ENCODE measurements at places on chromosomes 3 and 15.

DNA sequence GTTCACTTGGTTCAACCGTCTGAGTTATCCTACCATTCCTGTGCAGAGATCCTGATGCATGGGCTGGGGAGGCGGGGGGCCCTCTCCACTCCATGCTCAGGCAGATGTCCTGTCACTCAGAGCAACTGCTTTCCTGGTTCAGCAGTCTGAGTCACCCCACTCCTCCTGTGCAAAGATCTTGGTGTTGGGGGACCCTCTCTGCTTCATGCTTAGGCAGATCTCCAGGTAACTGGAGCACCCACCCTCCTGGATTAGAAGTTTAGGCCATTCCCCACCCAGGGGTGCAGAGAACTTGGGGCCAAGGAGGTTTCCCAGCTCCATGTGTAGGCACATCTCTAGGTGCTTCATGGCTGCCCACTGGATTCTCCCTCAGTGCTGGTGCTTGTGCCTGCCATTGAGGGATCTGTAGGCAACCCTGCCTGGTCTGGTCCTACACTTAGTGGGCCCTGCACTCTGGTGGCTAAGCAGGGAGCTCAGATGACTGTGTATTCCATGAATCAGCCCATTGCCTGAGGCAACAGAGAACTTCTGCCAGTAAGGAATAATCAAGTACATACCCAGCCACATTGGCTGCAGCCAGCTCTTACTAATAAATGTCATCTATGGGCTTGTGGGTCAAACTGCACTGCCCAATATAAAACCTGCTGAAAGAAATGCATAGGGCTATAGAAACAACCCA is 465.4 kb upstream of the THBS1 start:
- no peak for DNase-seq

DNA sequence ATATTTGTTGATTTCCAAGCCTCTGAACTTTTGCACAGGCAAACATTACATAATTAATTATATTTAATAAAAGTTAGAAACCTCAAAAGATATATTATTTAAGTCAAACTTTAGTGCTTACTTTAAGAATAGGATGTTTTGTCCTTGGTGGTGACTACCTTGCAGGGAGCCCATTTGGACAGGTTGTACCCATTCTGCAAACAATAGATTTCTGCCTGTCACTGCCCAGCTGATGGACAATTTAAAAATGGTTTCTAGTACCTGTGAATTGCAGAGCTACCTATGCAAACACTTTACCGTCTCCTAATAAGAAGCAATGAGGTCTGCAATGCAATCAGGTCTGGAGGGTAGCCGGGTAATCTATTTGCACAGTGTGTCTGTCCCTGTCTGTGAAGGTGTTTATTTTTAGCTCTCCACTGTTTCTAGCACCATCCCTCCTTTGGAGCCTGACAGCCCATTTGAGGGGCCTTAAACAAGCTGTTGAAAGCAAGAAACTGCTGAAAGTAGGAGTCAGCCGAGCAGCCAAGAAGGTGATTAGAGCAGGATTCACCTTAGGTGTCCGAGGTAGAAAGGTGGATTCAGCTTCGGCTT is 556.2 kb upstream of the CFAP20DC start:
- no peak for DNase-seq

GRCh38 chr3:124774327-124774718 is 44.1 kb downstream of the UMPS start:
- no peak for DNase-seq

DNA sequence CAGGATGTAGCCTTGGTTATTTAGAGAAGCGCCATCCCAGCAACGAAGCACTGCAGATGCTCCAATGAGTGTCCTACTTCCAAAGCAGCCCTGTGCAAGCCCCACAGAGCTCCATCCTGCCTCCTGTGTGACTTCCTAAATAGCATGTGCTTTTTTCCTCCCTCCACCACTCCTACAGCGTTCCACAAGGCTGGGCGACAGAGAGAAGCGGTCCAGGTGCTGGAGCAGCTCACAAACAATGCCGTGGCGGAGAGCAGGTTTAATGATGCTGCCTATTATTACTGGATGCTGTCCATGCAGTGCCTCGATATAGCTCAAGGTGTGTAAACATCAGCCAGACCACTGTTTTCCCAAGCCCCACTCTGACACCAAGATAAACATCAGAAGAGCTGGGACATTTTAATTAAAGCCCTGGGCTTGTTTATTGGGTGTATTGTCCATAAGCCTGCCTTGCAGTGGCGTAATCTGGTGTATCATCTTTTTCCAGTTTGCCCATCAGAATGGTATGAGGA is 22.2 kb upstream of the RHO start:
- DNase-seq = no peak

DNA sequence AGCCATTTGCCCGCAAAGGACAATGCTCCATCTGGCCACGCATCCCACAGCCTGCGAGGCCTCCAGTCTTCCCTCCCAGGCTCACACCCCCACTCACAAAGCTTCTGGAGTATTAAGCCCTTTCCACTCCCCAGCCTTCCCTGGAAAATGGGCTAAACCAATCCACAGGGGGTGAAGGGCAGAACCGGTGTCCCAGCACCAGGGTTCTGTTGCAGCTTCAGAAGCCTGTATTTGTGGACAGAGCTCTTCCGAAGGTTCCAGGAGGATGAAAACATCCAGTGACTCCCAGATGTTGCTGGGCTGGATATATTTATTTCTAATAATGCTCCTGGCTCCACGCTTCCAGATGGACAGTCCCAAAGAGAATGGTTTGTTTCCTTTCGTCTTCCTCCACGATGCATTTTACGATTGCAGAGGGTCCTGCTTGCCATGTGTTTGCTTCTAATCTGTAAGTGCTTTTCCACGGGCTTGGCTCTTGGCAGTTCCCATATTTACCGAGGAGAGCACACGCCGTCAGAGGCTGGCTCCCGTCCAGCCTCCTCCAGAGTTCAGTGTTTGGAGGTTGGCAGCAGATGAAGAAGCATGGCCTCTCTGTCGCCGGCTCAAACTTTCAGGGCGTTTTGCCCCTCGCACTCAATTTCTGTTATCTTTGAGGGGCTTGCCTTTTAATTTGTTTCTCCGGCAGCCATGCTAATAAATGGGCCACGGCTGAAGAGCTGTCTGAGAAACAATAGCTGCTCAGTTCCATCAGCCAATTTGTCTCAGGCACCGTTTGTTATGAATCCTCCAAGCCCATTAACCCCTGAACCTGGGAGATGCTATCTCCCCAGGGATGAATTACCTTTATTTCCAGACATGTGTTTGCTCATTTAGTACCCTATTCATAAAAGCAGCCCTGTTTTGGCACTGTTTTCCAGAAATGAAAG is 367.9 kb upstream of the PROK2 start:
- no peak for DNase-seq

DNA sequence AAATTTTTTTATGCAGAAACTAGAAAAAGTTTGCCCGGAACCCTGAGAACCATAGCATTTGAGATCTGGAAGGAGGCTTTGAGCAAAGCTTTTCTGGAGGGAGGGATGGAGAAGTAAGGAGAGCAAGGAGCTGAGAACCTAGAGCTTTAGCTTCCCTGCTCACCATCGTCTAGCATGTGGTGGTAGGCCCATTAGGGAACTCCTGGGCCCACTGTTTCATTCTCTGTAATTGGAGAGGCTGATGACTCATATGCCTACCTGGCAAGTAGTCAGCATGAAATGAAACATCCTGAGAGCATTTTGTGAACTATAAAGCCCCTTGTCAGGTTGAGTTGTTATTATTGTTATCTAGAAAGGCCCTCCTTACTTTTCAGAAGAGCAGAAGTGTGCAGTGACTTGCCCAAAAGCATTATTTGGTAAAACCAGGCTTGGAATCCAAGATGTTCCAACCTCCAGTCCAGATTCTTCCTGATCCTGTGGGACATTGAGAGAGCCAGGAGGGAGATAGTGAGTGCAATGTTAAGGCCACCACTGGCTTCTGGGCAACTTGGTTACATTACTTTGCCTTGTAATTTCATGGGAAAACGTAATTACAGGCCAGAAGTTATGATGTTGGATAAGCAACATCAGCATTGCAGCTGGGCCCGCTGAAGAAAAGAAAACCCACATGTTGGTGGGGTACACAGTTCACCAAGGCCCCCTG is 104.5 kb upstream of the BFSP2 start:
- peak; percentile 5 for DNase-seq

- DNase-seq = no peak
Measured at GRCh38 chr3:15977090-15977489, 179.3 kb upstream of the ANKRD28 start.

DNA sequence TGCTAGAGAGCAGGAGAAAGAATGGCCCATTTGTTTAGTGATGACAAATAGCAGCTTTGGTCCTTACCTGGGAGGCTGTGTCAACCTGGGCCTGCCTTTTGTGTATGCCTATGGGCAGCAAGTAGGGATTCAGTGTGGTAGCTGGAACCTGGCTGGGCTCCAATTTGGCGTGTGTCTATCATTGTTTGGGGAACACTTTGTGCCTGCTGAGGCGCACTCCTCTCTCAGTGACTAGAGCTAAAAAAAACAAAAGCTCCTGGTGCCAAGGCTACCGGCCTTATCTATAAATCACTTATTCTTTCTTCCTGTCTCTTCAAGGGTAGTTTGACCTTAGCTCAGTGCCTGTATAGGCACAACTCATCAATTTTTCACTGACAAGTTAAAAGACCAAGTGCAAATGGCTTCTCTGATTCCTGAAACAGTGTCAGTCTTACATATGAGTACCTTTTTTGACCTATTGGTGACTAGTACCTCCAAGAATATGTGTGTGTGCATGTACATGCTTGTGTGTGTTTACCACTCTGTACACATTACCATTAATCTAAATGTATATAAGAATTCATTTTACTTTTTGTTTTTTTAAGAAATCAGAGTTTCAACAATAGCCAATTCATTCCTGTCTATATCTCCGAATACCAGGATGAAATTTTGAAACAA is 54.6 kb downstream of the GMNC start:
- no peak for DNase-seq

- no peak for DNase-seq
Measured at GRCh38 chr15:79172801-79173460, 82.4 kb upstream of the RASGRF1 start.

GRCh38 chr3:23172059-23172458 is 31.1 kb upstream of the UBE2E2 start:
- no peak for DNase-seq

- no peak for DNase-seq
Measured at GRCh38 chr3:55066551-55067047, 138.7 kb upstream of the LRTM1 start.

Measured in GM12891 (cell line).